Endothelial cell of umbilical vein (primary cell): ENCODE measurements at places on chromosomes 5 and 9. TPM values are rescaled to one million over a fixed set of nuclear protein-coding genes. Genes with fewer than 3 reads are reported as not detected.

- no peak overlapping the region for H3K27ac ChIP-seq
- DNase-seq, result no peak
- H3K4me1 ChIP-seq, result no peaks in the 10 kb centered on the region
- H3K4me3 ChIP-seq, result no peak overlapping the region
Observed at GRCh38 chr5:74111764-74112163, 485.8 kb downstream of the ARHGEF28 start.

DNA sequence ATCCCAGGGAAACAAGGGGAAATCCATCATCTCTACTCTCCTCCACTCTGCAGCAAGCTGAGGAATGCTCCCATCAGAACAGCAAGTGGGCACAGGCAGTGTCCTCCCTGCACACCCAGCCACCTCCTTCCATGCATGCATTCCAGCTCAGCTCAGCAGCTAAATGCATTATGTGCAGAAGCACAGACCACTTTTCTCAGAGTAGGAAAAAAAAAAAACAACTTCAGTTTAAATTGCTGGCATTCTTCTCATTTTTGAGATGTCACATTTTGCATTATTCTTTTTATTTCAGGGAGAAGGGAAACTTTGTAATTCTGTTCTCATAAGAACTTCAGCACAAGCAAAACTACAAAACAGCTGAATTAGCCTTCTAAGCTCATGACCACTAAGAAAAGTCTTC lies 312.2 kb downstream of the SEMA5A start:
- no peaks in the 10 kb centered on the region for H3K4me1 ChIP-seq
- no peak overlapping the region for H3K4me3 ChIP-seq
- no peak overlapping the region for H3K27ac ChIP-seq

DNA sequence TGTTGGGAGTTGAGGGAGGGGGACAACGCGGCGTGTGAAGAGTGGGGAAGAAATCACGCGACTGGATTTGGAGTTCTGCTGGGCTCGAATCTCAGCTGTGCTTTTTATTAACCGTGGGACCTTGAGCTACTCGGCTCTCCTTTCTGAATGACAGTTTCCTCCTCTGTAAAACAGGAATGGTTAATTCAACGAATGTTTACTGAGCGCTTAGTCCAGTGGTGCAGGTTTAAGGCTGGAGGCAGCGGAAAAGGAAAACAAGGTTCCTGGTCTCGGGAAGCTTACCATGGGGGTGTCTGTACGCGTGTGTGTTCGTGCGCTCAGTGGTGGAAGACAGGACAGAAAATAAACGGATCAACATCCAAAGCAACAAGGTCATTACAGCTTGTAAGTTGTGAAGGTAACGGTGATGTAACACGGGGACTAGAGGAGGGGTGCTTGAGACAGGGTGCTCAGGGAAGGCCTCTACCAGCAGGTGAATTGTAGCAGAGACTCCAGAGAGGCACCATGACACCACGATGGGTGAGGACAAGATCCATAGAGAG lies 277 bp downstream of the EIF4E1B start:
- H3K4me1 ChIP-seq, result no peaks in the 10 kb centered on the region
- H3K4me3 ChIP-seq, result peak overlapping the region; percentile 18
- no peak overlapping the region for H3K27ac ChIP-seq

DNA sequence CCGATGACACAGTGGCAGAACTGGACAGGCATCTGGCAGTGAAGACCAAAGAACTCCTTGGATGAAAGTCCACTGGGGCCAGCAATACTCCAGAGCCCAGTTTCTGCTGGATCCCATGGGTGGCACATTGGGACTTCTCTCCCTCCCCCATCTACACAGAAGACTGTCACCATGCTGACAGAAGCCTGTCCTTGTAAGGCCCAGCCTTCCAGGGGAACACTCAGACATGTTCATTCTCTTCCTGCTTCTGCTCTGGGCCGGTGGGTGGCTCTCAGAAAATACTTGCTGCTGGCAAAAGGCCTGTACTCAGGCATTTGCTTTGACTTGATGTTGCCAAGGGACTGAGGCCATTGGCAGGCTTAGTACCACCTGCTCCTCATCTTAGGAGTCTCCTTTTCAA lies 48.3 kb upstream of the PTGS1 start:
- peaks cover 2% of the 10 kb centered on the region for H3K36me3 ChIP-seq
- H3K4me1 ChIP-seq, result peaks cover 16% of the 10 kb centered on the region
- no peaks in the 10 kb centered on the region for H3K27me3 ChIP-seq
- no peak overlapping the region for H3K27ac ChIP-seq

DNA sequence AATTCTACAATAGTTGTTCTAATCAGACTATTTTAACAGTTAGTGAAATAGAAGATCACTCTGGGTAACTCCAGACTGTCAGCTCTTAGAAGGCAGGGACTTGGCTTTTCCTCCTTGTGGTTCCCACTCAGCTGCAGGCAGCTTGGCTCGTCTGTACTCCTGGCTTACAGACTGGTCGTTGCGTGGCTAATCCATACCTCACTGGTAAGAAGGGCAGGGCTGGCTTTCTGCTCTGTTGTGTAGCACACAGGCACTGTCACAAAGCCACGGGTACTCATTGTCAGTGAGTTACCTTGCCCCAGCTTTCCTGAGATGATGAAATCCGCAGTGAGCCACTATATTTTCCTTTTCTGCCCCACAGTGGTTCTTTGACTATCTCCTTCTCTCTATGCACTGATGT lies 1.8 kb upstream of the PRLR start:
- DNase-seq, result no peak
- no peaks in the 10 kb centered on the region for H3K4me1 ChIP-seq
- H3K4me3 ChIP-seq, result no peak overlapping the region
- H3K27ac ChIP-seq, result no peak overlapping the region
- peaks cover 29% of the 10 kb centered on the region for H3K27me3 ChIP-seq
- H3K36me3 ChIP-seq, result no peaks in the 10 kb centered on the region

FABP6 gene
- polyA plus RNA-seq, result not detected in 2 replicates

BTNL3 gene
- polyA plus RNA-seq, result not detected in 2 replicates

SLC27A6 gene
- polyA plus RNA-seq, result 0.10 TPM in 1 of 2 replicates, not detected in the other

PCDHB16 gene
- polyA plus RNA-seq, result 0.18 and 0.33 TPM in 2 replicates
